ENCODE measurements at places on chromosomes 7 and 10. TPM values are rescaled to one million over a fixed set of nuclear protein-coding genes. Genes with fewer than 3 reads are reported as not detected.

Gene GAD2
- total RNA-seq, result not detected

Gene HOXA9
- not detected for total RNA-seq

Gene GPNMB
- 0.54 TPM for total RNA-seq

Gene NPS
- not detected for total RNA-seq

- DNase-seq, result no peak
These were observed 667.1 kb downstream of the INHBA start for GRCh38 chr7:41035794-41036193.

DNA sequence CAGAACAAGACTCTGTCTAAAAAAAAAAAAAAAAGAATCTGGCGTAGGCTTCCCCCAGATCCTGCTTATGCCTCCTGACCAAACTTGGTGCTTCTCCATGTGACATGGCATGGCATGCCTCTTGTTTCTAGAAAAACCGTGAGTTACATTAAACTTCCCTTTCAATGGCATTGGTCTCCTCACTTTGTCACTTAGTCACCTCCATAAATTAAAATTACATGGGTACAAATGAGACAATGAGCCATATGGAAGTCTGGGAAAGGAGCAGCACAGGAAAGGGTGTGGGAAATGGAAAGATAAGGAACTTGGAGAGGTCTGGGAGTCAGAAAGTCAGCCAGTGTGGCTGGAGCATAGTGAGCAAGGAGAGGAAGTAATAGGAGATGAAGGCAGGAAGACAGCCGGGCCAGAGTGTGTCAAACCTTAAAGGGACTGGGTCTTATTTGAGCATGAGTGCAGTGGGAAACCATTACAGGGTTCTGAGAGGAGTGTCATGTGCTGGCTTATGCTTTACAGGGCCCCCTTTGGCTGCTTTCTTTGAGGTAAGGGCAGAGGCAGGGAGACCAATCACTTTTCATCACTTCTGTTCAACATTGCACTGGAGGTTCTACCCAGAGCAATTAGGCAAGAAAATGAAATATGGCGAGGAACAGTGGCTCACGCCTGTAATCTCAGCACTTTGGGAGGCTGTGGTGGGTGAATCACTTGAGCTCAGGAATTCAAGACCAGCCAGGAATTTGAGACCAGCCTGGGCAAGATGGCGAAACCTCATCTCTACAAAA lies 21.3 kb upstream of the ZMIZ2 start:
- DNase-seq, result no peak

GRCh38 chr10:114990991-114991390 lies 53.0 kb downstream of the TRUB1 start:
- DNase-seq, result no peak

- no peak for DNase-seq
These were observed 5.1 kb upstream of the PLPP4 start for GRCh38 chr10:120451968-120452367.

- DNase-seq, result no peak
These were observed 14.7 kb downstream of the CALCR start for GRCh38 chr7:93559639-93560491.

DNA sequence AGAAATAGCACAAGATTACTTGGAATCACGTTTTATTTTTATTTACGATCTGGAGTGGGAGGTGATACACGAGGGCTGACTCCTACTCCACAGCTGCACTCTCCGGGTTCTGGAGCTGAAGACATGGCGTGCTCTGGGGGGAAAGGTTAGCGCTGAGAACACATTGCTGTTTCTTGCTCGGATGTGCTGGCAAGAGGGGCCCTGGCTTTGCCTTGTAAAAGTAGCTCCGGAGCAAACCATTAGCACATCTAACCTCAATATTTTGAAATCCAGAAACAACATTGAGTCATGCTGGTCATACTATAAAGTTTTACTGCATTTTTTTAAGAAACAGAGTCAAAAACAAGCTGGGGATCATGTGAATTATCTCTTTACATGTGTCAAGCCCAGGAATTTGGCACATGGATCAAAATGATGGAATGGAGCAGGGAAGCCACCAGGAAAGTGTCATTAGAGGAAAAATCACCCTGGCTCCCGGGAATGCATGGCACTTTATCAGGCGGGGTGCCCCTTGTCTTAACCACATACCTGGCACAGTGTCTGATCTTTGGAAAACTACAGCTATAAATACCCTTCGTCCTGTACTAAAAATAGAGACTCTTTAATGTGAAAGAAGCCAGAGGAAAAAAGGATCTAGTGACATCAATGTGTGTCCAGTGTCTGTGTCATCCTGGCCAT lies 31.6 kb upstream of the LYZL1 start:
- DNase-seq, result no peak

DNA sequence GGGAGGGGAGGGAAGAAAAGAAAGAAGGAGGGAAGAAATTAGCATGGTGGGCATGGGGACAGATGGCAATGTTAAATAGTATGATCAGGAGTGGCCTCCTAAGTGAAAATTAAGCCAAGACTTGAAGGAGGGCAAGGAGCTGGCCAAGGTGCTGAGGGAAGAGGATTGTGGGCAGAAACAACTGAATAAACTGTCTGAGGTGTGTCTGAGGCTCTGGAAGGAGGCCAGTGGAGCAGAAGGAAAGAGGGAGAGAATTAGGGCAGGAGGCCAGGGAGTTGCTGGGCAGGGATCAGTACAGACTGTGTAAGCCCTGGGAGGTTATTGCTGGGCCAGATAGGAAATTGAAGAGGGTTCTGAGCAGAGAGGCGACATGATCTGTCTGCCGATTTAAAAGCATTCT lies 40.6 kb upstream of the VKORC1L1 start:
- peak; percentile 24 for DNase-seq
